Activated B cell treated with CpG ODN at 0.5 μM for 24 hours (primary cell): ENCODE measurements at places on chromosomes 3 and 15. TPM values are rescaled to one million over a fixed set of nuclear protein-coding genes. Genes with fewer than 3 reads are reported as not detected.

- no peak for DNase-seq
Measured at GRCh38 chr3:151743855-151744254, 10.1 kb downstream of the AADACL2 start.

GRCh38 chr15:99019558-99020540 lies 12.3 kb upstream of the PGPEP1L start:
- DNase-seq, result no peak

GRCh38 chr3:51242939-51243338 lies 142.2 kb upstream of the MANF start:
- DNase-seq, result no peak

Gene ZNF619
- 14.9 and 16.7 TPM in 2 replicates for total RNA-seq

Gene MOBP
- 0.13 TPM in 1 of 2 replicates, not detected in the other for total RNA-seq

GRCh38 chr3:168859574-168859973 lies 763.9 kb upstream of the GOLIM4 start:
- no peak for DNase-seq

GRCh38 chr3:105233010-105233409 lies 133.7 kb upstream of the ALCAM start:
- no peak for DNase-seq

Gene CLN6
- total RNA-seq, result 35.0 and 37.5 TPM in 2 replicates

DNA sequence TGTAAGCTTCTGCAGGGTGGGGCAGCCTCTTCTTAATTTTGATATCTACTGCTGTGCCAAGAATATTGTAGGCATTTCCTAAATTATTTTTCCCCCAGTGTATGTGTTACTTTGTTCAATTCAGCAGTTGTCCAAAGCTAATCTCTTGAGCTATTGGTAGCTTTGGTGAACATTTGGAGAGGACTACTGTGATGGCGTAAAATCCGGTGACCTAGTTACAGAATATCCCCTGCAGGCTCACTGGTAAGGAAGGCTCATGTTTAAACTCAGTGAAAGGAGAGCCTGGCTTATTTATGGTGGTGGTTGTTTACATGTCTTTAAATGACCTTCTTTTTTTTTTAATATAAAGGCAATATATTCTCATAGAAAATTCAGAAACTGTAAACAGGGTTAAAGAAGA lies 105.6 kb downstream of the LPP start:
- DNase-seq, result no peak

DNA sequence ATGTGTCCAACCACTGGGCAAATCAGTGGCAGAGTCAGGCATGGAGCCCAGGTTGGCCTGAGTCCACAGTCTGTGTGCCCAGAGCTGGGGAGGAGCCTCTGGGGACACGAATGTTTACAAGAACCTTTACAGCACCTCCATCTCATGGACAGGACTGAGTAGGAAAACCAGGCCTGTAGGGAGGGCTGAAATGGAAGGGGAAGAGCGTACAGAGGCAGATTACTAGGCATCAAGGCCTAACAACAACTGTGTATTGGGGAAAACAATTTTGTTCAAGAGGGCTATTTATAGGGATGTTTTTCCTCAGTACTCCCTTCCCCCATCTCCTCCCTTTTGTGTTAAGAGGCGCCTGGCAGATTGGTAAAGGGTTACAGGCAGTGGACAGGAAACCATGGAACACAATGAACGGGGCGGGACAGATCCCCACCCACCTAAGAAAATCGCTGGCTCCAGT lies 15.1 kb upstream of the ARHGAP31 start:
- DNase-seq, result no peak

- no peak for DNase-seq
Measured at GRCh38 chr15:38068626-38069391, 134.4 kb downstream of the TMCO5A start.

Gene SLC51A
- not detected in 2 replicates for total RNA-seq

DNA sequence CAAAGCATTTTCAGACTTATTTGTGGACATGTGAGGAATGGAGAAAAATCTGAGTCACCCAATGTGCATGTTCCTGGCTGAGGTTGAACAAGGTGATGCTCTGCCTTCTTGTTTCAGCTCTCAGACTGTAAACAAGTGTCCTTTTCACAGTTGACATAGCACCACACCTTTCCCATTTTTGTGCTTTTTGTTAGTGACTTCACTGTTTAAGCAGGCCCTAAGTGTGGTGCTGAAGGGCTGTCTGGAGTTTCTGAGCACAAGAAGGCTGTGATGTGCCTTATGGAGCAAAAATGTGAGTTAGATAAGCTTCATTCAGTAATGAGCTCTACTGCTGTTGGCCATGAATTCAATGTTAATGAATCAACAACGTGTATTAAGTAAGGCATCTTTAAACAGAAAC lies 20.4 kb downstream of the ABI3BP start:
- DNase-seq, result no peak

- DNase-seq, result no peak
Measured at GRCh38 chr15:96801576-96802150, 471.2 kb downstream of the NR2F2 start.
